ENCODE measurements at places on chromosomes 6 and 20.

DNA sequence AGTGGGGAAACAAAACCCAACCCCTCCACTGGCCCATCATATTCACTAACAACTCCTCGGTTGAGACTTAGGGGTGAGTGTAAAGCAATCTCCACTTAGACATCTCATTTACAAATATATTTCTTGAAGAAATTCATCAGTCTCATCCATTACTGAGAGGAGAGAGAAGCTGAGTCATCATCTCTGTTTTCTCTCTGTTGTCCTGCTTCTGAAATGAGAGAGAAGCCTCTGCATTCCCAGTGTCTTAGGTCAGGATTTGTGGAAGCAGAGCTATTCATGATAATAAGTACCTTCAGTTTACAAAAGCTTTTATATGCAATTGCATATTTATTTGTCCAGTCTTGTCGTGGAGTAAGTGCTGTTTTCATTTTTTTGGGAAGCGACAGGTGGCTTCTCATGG is 879 bp downstream of the MEP1A start:
- no peak for DNase-seq

DNA sequence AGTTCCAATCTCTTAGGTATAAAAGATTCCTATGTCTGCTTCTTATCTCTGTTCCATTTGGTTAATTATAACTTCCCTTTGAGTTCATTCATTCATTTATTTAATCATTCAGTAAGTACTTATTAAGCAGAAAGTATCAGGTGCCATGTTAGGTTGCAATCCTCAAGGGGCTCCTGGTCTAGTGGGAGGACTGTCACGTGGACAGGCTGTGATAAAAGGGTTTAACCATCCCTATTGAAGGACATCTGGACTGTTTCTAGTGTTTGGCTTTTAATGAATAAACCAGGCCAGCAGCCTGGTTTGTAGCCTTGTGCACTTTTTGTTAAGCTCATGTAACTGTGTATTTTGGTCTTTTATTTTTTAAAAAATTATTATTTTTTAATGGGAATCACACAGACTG is 162.1 kb upstream of the OGFRL1 start:
- no peak for DNase-seq

DNA sequence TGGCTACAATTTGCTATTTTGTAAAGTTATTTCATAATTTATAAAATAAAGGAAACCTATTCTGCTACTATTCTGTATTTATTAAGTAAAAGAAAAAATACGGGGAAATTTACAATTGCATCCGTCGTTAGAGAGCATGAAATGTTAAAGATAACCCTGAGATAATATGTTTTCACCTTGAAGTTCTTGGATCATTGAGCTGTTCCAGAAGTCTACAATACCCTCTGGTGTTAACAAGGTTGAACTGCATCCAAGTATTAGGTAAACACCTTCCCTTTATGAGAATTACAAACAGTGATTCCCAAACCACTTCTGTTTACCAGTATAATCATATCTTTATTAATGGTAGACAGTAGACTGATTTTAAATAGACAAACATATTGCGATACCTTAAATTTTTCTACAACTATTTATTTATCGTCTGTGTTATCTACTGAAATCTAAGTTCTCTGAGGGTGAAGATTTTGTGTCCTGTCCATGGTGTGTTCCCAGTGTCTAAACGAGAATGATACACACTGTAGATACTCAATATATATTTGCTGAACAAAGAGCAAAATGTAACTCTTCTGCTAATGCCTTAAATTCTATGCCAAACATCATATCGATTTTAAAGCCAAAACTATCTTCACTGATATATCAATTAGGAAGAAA is 28.2 kb downstream of the TBC1D32 start:
- DNase-seq = no peak

DNA sequence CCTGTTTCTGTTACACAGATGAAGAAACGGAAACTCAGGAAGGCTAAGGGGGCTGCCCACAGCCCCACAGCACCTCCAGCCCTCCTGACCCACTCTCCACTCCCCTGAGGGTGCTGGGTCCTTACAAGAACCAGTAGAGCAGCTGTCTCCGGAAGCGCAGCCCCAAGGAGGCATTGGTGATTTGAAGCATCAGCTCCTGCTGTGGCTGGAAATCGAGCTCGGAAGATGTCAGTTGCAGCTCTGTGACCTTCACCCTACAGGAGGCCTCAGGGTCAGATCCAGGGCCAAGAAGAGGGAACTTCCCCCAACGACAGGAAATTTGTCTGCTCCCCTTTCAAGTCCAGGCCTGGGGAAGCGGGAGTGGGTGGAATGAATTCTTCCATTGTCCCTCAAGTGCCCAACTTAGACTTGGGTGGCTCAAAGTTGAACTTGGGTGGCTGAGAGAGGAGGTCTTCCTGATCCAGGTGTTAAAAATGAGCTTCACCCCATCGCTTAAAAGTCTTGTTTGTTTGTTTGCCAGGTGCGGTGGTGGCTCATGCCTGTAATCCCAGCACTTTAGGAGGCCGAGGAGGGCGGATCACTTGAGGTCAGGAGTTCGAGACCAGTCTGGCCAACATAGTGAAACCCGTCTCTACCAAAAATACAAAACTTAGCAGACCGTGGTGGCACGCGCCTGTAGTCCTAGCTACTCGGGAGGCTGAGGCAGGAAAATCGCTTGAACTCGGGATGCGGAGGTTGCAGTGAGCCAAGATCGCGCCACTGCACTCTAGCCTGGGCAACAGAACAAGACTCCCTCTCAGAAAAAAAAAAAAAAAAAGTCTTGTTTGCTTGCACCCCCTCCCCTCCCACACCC is 1.9 kb downstream of the PLTP start:
- DNase-seq = no peak

DNA sequence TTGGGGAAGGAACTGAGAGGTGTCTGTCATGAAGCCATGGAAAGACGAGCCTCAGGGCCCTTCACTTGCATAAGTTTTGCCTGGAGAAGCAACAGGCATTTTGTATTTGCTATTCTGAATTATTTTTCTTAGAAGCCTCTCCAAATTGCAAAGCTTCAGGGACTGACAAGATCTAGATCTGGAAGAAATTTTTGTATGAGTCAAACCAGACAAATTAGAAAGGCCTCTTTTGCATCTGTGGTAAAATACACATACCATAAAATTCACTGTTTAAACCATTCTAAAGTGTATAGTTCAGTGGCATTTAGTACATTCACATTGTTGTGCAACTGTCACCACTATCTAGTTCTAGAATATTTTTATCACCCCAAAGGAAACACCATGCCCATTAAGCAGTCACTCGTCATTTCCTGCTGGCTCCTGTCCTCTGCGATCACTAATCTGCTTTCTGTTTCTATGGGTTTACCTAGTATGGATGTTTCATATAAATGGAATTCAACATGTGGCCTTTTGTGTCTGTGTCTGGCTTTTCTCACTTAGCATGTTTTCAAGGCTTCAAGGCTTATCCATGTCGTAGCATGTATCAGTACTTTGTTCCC is 269.1 kb downstream of the PHF3 start:
- no peak for DNase-seq

- DNase-seq = no peak
Observed at GRCh38 chr20:63534427-63534830, 2.7 kb downstream of the PTK6 start.

- DNase-seq = no peak
Observed at GRCh38 chr6:111985202-111985731, 68.6 kb upstream of the CCN6 start.

DNA sequence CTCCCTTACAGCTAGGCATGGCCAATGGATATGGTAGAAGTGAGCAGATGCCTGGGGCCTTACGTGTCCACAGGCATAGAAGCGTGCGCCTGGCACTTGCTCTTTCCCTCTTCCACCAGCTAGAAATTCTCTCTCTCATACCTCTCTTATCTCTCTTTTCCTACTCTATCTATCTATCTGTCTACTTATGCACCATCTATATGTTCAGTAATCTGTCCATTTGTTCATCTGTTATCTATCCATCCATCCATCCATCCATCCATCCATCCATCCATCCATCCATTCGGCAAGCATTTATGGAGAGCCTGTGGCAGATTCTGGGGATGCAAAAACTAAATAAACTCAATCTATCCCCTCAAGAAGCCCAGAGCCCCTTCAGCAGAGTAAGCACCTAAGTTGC is 70.2 kb downstream of the KCNB1 start:
- no peak for DNase-seq
